ENCODE measurements at places on chromosomes 6 and 20.

DNA sequence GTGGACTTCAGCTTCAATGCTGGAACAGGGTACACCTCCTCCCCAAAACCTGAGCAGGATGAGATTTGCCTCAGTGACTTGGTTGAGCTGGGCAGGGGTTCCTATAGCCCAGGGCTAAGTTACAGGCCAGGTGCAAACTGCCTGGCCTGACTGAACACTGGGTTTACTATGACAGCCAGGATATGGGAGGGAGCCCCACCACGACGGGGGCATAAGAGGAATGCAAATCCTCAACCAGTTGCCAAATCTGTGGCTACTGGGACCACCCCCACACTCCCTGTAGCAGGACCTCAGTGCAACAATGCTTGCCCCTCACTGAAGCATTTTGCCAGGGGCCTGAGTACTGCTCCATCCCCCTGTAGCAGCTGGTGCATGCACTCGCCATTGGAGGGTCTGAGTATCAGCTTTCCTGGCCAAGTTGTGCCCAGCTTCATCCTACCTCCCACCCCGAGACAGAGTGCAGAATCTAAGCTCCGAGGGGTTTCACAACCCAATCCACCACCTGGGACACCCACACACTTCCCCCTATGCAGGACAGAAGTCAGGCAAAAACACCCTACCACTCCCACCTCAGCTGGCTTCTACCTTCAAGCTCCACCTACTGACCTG lies 27.6 kb downstream of the TREML4 start:
- no peak for DNase-seq

- no peak for DNase-seq
These were observed 3.2 kb upstream of the EEF1A2 start for GRCh38 chr20:63501818-63502670.

- DNase-seq = no peak
These were observed 27.3 kb downstream of the MAPK14 start for GRCh38 chr6:36054956-36055355.

DNA sequence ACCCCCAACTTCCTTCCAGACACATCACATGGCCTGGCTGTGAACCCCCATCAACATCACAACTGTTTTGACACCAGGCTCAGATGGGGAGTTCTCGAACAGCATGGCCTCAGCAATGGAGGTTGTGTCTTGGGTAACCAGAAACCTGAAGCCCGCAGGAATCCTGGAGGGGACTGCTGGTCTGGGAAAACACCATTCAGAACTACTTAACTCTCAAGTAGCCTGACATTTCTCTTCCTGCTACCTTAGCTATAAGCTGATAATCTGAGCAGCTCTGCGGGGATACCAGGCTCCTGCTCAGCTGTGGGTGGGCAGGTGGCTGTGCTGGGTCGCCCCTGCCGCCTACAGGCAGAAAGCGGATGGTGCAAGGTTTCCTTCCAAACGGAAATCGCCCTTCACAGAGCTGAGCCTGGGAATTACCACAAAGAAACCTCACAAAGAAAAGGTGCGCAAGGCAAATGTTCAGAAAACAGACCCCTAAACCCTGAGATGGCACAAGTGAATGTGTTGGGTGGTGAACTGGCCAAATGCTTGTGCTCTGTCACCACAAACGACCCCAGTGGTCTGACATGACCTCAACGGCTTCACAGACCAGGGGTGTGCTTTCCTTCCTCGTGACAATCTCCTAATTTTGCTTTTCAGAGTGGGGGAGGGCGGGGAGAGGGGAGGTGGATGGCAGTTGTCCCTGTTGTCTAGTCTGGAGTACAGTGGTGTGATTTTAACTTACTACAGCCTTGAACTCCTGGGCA lies 29.5 kb downstream of the SNX5 start:
- peak; percentile 48 for DNase-seq

- DNase-seq = no peak
These were observed 46.8 kb downstream of the KCNB1 start for GRCh38 chr20:49435639-49436038.

DNA sequence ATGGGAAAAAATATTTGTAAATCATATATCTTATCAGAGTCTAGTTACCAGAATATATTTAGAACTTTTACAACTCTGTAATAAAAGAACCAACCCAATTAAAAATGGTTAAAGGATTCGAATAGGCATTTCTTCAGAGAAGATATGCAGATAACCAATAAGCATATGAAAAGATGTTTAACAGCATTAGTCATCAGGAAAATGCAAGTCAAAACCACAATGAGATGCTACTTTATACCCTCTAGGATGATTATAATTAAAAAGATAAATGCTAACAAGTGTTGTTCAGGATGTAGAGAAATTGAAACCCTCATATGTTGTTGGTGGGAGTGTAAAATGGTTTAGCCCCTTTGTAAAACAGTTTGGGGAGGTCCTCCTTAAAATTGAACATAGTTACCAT lies 94.1 kb downstream of the LRRC1 start:
- DNase-seq = no peak

- peak; percentile 64 for DNase-seq
These were observed at the start of gene SLC23A2 for GRCh38 chr20:5001174-5002076. Gene SLC23A2 (minus strand): TSS chr20:5001510. CDS start chr20:4932562, 68,948 bp downstream.

DNA sequence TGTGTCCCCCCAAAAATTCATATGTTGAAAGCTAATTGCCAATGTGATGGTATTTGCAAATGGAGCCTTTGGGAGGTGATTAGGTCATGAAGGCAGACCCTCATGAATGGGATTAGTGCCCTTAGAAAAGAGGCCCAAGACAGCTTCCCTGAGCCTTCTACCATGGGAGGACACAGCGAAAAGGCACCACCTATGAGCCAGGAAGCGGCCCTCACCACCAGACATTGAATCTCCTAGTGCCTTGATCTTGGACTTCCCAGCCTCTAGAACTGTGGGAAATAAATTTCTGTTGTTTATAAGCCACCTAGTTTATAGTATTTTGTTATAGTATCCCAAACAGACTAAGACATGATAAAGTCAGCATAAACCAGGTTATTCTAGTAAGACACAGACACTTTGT lies 18.9 kb downstream of the EDN1 start:
- DNase-seq = no peak

GRCh38 chr6:125009578-125009977 lies 47.3 kb downstream of the RNF217 start:
- DNase-seq = no peak

DNA sequence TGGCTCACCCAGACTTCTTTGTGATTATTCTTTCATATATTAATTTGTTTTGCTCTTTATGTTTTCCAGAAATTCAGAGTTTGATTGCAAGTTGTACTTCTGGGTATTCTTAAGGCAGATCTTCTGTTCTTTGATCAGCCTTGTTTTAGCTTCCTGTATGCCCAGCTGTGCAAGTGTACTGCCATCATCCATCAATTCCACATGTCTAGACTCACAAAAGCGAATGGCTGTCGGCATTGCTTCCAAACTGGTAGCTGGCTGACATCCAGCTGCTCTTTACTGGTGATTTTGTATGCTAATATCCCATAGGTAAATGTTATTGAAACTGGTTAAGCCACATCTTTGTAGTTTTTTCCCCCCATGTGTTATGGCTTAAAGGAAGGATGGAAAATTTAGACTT lies 1084.8 kb upstream of the CITED2 start:
- DNase-seq = no peak

DNA sequence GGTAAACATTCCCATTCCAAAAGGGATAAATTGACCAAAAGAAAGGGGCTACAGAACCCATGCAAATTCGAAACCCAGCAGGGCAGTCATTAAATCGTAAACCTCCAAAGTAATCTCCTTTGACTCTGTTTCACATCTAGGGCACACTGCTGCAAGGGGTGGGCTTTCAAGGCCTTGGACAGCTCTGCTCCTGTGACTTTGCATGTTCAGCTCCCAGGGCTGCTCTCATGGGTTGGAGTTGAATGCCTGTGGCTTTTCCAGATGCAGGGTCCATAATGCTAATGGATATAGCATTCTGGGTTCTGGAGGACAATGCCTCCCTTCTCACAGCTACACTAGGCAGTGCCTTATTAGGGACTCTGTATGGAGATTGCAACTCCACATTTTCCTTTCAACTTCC lies 211.9 kb upstream of the MANEA start:
- no peak for DNase-seq

- DNase-seq = no peak
These were observed 53.7 kb upstream of the TMX4 start for GRCh38 chr20:8073024-8073832.

GRCh38 chr20:34862724-34863123 lies 9.9 kb downstream of the GGT7 start:
- DNase-seq = no peak

- no peak for DNase-seq
These were observed 216.9 kb upstream of the ARG1 start for GRCh38 chr6:131356161-131356560.

- no peak for DNase-seq
These were observed 969.7 kb downstream of the KIF16B start for GRCh38 chr20:15603506-15603905.

DNA sequence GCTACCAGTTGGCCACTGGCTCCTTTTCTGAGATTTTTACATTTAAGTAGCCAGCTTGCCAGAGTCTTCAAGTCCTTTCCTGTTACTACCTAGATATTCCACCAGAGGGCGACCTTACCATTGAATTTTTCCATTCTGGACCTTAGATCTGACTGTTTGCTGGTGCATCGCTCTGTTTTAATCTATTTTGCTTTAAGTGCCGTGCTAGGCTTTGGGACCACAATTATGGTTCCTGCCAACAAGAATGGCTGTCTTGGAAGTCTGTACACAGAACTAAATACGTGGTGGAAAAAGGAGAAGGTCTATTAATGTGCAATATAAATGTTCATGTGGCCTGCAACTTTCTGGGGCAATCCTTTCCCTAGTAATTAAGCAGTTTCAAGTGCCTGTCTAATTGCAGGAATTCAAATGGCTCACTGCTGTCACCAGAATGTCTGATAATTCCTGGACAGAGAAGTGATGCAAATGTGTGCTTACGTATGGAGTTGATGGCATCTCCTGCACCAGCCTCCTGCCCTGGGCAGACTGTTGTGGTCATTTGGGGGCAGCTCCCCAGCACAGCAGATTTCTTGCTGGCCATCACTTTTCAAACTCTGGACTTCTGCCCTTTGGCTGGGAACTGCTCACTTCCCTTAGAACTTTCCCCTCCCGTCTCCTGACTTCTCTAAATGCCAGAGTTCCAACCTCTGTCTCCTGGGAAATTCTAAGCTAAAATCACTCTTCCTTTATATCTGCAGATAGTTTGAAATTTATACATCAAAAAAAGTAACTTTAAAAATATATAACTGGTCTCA lies 5.6 kb upstream of the HLA-DOA start:
- no peak for DNase-seq

- no peak for DNase-seq
These were observed 428.4 kb upstream of the MARCKS start for GRCh38 chr6:113428702-113429101.

DNA sequence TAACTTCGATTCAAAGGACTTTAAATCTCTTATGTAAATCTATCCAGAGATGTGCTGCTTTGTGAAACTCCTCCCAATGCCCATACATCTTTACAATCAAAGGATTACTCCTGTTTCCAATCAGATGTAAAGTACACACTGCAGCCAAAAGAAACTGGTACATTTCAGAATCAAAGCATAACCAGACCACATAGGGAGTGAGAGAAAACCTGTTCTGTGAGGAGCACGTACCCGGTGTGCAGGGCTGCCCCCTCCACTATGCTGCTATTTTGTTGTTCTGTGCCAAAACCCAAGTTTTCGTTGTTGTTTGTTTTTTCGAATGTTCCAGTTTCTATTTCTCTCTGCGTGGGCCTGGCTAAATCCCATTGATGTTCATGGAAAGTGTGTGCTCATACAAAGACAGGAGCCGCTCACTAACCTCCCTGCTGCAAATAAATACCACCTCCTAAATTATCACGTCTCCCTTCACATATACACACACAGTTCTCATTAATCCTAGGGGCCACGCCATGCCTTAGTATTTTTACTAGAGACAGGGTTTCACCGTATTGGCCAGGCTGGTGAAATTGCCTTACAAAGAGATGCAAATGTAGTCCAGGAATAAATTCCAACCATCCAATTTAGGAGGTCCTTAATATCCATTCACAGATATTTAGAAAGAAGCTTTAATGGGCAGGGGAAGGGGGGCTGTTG lies 52.9 kb downstream of the ATP9A start:
- no peak for DNase-seq

GRCh38 chr6:29887819-29888776 lies 54.2 kb upstream of the HLA-A start:
- DNase-seq = peak; percentile 74

GRCh38 chr6:119035459-119035858 lies 43.0 kb downstream of the FAM184A start:
- DNase-seq = no peak

- no peak for DNase-seq
These were observed 14.2 kb downstream of the RAB23 start for GRCh38 chr6:57207872-57208271.

GRCh38 chr20:16412906-16413305 lies 160.3 kb downstream of the KIF16B start:
- DNase-seq = no peak

- no peak for DNase-seq
These were observed 14.3 kb upstream of the GOPC start for GRCh38 chr6:117616391-117617209.

- no peak for DNase-seq
These were observed 85.5 kb upstream of the CNKSR3 start for GRCh38 chr6:154596009-154596408.

DNA sequence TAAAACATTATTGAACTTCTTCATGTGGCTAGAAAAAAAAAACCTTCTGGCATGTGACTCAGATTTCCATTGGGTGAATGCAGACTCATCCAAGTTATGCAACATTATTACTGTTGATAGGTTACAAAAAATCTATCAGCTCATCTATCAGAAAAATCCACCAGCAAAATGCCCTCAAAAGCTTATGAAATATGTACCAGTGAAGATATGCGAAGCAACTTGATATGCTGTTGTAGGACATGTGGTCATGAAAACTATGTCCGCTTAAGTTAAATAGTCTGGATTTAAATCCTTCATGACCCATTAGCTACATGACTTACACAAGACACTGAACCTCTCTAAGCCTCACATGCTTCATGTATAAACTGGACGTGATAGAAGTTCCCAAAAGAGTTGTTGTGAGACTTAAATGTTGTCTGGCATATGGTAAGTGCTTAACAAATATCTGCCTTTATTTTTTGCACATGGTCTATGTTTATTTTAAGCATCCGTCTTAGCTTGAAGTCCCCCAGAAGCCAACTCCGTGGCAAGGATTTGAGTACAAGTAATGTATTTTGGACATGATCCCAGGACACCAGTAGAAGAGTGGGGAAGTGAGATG lies 12.5 kb upstream of the BFSP1 start:
- no peak for DNase-seq

GRCh38 chr6:16725145-16725864 lies 36.0 kb downstream of the ATXN1 start:
- DNase-seq = no peak

GRCh38 chr6:14270142-14270893 lies 152.7 kb downstream of the CD83 start:
- DNase-seq = no peak

Measured in activated B cell treated with CpG ODN at 0.5 μM for 24 hours (primary cell).